ENCODE measurements at places on chromosomes 4 and X.

GRCh38 chr4:140617499-140618248 is 48.9 kb upstream of the UCP1 start:
- no peak for DNase-seq

DNA sequence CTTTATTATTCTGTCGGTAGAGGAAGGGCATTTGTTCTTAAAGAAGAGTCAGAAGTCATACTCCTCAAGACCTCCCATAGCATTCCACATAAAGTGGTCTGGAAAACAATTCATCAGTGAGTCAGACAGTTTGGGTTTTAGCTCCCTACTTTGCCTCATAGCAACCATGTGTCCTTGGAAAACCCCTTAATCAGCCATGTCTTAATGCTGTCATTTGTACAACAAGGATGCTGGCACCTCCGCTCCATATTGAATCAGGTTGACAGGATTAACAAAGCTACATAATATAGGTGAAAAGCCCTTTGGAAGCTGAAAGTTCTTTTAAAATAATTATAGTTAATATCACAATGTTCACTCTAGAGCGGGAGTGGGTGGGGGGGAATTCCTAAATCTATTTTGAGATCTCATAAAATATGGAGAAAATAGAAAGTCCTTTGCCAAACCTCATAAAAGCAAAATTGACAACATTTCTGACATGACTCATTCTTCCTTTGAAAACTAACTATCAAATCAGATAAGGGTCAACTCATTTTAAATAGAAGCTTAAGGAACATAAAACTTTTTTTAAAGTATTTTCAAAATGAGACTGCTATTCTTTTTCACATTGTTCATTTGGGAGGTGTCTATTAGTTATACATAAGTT is 37.3 kb upstream of the GUCY1A1 start:
- DNase-seq, result no peak

DNA sequence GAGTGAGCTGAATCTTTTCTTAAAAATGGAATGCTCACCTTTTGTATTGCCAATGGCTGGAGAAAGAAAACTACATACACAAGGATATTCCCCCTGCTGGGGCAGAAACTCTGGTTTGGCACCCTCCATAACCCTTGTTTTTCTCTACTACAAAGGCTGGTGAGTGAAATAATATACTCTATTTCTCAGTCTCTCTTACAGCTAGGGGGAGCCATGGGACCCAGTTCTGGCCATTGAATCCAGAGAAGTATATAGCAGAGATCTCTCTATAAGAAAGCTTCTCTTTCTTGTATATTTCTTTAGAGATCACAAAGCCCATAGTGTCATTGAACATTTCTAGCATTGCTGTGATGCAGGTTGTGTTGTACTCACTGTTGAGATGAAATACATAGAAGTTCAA is 49.8 kb downstream of the SMPX start:
- DNase-seq, result no peak

- DNase-seq, result no peak
These were observed 73.5 kb downstream of the RS1 start for GRCh38 chrX:18598413-18598812.

DNA sequence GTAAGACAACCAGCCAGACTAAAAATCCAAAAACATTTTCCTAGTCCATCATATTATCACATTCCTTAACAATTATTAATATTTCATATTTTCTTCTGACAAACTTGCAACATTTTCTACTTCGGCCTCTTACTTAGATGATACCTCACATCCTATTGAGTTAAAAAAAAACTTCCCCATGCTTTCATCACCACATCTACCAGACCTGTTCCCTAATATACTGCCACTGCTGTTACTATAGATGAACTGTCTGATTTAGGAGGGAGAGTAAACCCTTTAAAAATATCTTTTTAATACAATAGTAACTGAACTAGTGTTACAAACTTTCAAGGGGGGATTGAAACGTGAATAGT is 1.5 kb downstream of the FAM200B start:
- DNase-seq, result no peak

DNA sequence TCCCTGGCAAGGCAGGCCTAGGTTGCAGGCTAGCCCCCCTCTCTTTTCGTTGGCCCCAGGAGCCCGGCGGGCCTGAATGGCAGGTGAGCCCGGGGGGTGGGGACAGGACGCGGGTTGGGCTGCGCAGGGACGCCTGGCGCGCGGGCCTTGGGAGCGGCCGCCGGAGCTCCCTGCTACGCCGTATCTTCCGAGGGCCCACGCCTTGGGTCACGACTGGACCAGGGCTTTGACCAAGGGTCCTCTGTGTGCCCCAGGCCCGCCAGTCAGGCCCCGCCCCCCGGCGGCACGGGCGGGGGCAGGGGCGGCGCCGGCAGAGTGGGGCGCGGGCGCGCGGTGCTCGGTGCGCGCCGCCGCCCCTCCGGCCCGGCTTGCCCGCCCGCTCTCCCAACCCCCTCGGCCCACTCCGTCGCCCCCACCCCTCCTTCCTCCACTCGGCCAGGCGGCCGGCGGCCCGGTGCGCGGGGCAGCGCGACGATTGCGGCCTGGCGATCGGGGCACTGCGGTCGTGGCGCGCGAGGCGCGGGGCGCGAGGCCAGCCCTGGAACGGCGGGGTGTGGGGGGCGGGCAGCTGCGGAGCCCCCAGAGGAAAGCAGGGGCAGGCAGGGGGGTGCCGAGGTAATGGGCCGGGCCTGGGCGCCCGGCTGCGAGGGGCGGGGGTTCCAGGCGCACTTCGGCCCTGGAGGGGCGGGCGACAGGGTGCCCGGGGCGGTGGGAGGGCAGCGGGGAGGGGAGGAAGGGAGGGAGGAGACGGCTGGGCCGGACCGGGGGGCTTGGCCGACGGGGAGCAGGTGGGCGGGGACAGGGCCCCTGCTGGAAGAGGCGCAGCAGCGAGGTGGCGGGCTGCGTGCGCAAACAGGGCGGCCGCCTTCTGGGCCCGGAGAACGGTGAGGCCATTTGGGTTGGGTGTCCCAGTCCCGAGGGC is at the start of gene PRRG3:
PRRG3 (plus strand) TSS at position 798 of the 922 bp plus-strand sequence. CDS start 3,357 bp downstream, outside the sequence.
- DNase-seq, result no peak

GRCh38 chrX:53268173-53268572 is 13.2 kb downstream of the IQSEC2 start:
- DNase-seq, result no peak

GRCh38 chrX:153766871-153767673 is 3.0 kb downstream of the PLXNB3 start:
- no peak for DNase-seq

DNA sequence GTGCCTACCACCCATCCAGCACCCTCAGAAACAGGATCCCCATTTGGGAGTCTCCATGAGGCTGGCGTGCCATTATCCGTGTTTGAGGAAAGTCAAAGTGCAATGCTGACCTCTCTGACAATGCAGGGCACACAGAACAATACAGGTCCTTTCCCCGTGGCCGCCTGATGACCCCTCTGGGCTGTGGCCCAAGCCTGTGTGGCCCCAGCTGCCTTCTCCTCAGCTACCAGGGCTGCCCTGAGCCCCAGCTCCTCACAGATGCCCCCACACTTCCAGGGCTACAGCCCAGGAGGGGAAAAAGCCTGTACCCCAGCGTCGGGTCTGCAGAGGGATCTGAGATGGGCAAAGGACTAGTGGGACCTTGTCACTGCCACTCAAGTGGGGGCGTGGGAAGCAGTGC is 15.5 kb downstream of the ZFYVE28 start:
- no peak for DNase-seq

- DNase-seq, result peak; percentile 50
These were observed at the start of gene PCGF3 for GRCh38 chr4:705278-706082. PCGF3 (plus strand) TSS chr4:705832; CDS start chr4:733681, 27,849 bp downstream.

DNA sequence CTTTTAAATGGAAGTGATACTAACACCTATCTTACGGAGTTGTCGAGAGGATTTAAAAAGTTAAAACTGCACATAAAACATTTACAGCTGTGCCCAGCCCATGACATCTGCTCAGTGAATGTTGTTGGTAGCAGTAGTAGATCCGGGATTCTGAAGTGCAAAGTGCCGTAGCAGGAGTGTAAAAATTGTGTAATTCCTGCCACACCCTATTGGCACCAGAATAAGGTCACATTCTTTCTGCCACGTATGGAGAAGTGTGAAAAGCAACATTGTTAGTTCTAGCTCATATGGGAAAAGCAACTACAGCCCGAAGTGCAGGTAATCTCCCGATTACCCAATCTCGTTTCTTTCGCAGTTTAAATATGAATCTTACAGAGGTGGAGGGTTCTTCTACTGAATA is 31.2 kb downstream of the PRIMPOL start:
- no peak for DNase-seq

- DNase-seq, result peak; percentile 5
These were observed 7.3 kb downstream of the GPR119 start for GRCh38 chrX:130378024-130378669.

- DNase-seq, result no peak
These were observed 58.5 kb downstream of the ACOX3 start for GRCh38 chr4:8381814-8382581.

GRCh38 chr4:61590881-61591280 is 390.8 kb downstream of the ADGRL3 start:
- DNase-seq, result no peak

GRCh38 chrX:154333837-154334271 is 38.3 kb downstream of the TKTL1 start:
- no peak for DNase-seq

DNA sequence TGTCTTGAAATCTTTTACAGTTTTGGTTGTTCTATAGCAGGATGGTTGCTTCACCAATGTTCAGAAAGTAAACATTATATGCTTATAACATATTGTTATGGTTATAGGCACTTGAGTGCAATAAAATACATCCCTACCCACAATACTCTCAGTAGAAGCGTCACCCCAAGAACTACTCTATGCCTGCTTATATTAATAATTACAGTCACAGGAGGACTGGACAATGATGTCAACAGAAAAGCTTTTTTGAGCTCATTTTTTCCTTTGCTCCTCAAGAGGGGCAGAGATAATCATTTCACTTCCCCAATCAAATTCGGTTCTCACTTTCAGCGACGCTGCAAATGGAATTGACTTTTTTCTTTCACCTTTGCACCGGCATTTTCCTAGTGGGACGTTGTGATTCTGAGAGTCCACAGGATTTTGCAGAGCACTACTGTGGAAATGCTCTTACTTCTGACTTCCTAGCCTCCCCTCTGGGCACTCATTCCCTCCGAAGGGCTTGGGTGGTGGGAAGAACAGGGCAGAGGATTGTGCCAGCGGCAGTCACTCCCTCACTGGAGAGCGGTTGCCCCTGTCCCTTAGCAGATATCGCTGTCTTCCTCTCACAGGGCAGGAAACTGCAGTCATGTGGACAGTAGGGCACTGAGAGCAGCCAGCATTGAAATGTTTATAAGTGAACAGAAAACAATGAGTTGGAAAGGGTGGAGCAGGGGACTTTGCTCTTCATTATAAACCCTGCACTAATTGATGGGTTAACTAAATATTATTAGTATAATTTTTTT is 24.9 kb upstream of the SGMS2 start:
- no peak for DNase-seq
